Progenitor cell of endocrine pancreas (in vitro differentiated cells): ENCODE measurements at places on chromosomes 1 and 21. TPM values are rescaled to one million over a fixed set of nuclear protein-coding genes. Genes with fewer than 3 reads are reported as not detected.

The HMGCS2 gene
- 105 and 112 TPM in 2 replicates for total RNA-seq

The OR2T34 gene
- total RNA-seq, result not detected in 2 replicates

- no peak for DNase-seq
These were observed 154.6 kb downstream of the PLA2G4A start for GRCh38 chr1:186983327-186983726.

The ERICH3 gene
- total RNA-seq, result 1.1 and 1.5 TPM in 2 replicates

The OR2L8 gene
- not detected in 2 replicates for total RNA-seq

GRCh38 chr21:36627242-36627641, 71.7 kb upstream of the SIM2 start:
- DNase-seq, result no peak

GRCh38 chr1:236471653-236472052, 52.1 kb upstream of the LGALS8 start:
- DNase-seq, result no peak

DNA sequence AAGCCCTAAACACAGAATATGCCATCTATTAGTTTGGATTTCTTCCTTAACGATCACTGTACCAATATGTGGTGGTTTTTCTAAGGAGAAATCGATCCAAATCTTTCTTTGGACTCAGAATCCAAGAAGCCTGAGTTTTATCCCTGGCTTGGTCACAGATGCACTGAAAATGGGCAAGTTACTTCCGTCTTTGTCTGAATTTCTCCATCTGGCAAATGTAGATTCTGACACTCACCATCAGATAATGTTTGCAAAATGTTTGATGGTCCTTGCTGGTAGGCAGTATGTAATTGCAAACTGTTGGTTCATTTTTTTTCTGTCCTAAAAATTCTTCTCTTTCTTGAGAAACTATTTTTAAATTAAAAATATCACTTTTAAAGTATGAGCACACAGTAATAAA, 115.0 kb downstream of the TSEN15 start:
- DNase-seq, result no peak

GRCh38 chr1:167000546-167000945, 11.5 kb downstream of the MAEL start:
- no peak for DNase-seq

The AIRE gene
- total RNA-seq, result not detected in 2 replicates

DNA sequence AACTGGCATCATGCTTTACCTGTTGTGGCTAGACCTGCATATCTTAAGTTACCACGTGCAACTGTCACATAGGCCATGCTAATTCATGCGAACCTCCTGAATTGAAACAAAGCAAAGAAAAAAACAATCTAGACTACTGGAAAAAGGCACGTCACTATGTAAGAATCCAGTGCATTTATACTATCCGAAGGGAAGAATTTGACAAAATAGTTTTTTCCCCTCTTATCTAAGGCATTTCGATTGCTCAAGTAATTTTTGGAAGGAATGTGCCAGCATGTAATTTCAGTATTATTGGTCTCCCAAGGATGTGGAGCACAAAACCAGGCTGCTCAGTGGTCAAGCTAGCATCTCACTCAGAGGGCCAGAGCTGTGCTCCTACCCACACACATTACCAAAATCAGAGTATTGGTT, 31.5 kb upstream of the C1orf198 start:
- DNase-seq, result no peak

- DNase-seq, result no peak
These were observed 85.7 kb downstream of the DMRTB1 start for GRCh38 chr1:53544728-53545515.

GRCh38 chr1:237303929-237304328, 261.9 kb downstream of the RYR2 start:
- no peak for DNase-seq

GRCh38 chr1:200380589-200381021, 29.2 kb downstream of the ZNF281 start:
- DNase-seq, result no peak

GRCh38 chr1:164728719-164729118, 169.7 kb downstream of the PBX1 start:
- DNase-seq, result no peak

DNA sequence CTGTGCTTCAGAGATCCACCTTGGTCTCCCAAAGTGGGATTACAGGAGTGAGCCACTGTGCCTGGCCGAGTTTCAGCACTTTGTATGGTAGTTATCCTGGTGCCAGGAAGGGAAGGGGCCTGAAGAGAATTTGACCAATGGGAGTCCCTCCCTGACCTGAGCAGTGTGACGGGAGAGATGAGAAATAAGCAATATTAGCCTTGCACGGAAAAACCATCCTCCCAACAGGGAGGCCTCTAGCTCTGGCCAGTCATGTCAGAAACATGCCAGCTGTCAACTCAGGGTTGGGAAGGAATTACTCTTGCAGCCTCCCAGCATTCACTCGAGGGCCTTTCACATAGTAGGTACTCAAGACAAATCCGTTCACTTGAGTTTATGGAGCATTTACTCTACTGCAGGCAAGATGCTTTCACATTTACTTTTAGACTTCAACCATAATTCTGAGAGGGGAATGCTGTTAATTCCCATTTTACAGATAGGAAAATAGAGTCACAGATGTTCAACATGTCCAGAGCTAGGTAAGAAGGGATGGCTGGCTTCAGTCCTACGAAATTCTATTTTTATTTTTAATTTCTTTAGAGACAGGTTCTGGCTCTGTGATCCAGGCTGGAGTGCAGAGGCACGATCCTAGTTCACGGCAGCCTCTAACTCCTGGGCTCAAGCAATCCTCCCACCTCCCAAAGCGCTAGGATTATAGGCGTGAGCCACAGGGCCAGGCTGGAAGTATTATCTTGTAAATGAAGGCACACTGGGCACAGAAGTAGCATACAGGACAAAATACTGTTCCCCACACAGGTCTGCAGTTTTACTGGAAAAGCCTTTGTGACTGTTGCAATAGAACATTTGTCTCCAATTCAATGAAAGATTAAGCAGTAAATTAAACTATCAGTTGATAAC, 3.2 kb upstream of the ATP13A2 start:
- no peak for DNase-seq

- DNase-seq, result no peak
These were observed 41.1 kb downstream of the CD34 start for GRCh38 chr1:207869859-207870258.

DNA sequence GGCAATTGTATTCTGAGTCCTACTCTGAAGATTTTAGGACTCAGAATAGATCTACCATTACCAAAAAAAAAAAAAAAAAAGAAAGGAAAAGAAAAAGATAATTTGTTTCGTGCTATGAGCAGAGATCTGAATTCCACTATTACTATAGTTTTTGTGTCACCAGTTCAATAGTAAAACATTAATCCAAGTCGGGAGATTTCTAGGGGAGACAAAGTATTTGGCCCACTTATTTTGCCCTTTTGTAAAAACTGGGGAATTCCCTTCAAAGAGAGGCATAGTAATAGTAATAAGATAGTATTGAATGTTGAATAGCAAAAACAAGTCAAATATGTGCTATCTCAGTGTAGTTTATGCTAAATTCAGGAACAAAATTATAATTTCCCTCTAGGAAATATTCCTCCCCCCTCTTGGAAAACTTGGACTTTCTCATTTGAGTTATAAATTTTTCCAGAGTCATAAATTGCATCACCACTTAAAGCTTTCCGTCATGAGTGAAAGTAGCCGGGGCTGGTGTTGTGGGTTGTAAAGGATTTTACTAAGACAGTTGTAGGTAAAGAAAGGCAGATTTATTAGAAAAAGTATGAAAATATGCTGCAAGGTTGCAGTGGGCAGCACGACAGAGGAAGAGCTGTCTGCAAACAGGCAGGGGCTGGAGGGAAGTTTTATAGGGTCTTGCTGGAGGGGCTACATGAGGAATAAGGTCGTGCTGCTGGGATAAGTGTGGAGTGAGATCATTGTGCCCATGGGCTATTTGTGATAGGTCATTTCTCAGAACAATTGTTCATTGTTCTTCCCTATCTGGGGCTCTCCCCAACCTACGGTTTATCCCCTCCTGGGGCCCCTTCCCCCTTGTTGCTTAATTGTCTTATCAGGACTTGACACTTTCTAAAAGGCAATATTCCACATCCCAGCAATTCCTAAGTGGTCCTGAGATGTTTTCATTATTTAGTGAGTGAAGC, 1009.9 kb downstream of the PLA2G4A start:
- no peak for DNase-seq

- no peak for DNase-seq
These were observed 294.0 kb downstream of the LRRC40 start for GRCh38 chr1:69911301-69911801.

- DNase-seq, result no peak
These were observed 248.1 kb upstream of the C1orf105 start for GRCh38 chr1:172172352-172172831.

The TDRD5 gene
- 0.12 and 0.18 TPM in 2 replicates for total RNA-seq

The SPRR2E gene
- not detected in 2 replicates for total RNA-seq

The XCL2 gene
- total RNA-seq, result not detected in 2 replicates

The IPO13 gene
- total RNA-seq, result 34.6 and 35.8 TPM in 2 replicates

The TMIGD3 gene
- total RNA-seq, result not detected in 2 replicates

GRCh38 chr1:200314085-200314750, 95.6 kb downstream of the ZNF281 start:
- DNase-seq, result no peak
